Hypothalamus (tissue), 51 donors: ENCODE measurements at places on chromosomes 13 and 19.

DNA sequence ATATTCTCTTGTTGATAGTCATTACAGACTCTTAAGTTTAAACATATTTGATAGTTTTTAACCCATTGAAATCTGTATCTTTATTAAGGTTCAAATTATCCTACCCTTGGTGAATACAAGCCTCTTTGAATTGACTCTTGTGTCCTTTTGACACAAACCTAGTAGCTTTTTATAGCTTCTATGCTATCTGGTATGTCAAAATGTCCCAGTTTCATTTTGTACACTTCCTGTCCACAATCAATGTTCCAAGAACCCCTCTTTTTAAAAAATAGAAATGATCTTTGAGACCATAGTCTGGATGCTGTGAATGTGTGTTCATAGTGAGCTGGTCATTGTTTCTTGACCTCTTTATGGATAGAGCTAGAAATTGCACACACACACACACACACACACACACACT is 39.2 kb upstream of the FGF14 start:
- no peak for DNase-seq

GRCh38 chr19:40217027-40217810 is 965 bp downstream of the TTC9B start:
- no peak for DNase-seq

DNA sequence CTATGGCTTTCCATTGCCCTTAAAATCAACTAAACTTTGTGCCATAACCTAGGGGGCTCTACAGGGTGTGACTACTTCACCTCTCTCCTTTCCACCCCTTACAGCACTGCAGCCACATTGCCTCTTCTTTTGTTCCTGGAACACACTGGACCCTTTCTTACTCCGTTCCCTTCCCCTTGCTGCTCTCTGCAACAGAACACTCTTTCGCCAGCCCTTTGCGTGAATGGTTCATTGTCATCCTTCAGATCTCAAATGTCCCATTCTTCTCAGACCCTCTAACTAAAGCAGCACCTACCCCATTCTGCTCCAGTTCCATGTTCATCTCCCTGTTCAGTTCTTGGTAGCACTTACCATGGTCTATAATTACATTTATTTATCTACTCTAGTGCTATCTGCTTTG is 208.3 kb downstream of the OXGR1 start:
- DNase-seq: no peak

DNA sequence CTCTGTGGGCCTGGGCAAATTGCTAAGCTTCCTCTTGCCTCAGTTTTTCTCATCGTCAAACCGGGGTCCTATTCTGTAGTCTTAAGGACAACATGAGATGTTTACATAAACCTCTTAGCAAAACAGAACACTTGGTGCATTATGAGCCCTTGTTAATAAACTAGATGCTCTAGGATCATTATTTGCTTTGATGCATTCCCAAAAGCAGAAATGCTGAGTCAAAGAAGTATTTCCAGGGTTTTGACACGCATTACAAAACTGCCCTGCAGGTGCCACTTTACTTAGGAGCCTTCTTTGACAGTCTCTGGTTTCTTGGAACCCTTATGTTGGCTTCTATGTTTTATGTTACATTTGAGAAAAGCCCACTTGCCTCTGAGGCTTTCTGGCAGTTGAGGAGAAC is 12.1 kb downstream of the AKAP11 start:
- no peak for DNase-seq

DNA sequence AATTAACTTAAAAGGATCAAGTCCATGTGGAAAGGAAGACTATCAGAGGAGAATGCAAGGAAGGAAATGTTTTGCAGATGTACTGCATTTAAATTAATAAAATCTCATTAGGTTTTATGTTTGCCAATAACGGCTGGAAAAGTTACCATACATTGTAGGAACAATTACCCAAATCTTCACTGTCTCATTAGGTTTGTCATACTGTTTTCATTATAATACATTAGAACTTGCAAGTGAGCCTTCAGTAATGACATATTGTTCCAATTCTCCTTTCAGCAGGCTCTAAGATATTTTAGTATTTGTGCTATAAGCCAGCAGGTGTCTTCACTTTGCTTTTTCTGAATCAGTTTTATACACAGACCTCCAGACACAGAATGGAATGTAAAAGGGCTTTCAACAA is 661.6 kb upstream of the KLHL1 start:
- no peak for DNase-seq

DNA sequence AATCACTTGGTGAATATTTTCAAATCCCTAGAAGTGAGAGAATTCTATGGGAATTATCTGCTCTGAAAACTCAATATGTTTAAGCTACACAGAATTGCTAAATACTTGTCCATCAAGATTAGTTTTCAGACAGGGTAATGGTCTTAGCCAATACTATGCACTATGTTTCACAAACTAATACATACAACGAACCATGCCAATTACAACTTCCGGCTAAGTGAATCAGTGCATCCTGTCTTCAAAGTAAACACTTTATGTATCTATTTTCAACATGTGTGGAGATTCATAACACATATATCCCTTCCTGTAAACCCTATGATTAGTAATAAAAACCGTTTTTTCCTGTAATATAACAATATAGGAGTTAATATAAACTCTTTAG is 181.5 kb downstream of the POSTN start:
- DNase-seq: no peak

DNA sequence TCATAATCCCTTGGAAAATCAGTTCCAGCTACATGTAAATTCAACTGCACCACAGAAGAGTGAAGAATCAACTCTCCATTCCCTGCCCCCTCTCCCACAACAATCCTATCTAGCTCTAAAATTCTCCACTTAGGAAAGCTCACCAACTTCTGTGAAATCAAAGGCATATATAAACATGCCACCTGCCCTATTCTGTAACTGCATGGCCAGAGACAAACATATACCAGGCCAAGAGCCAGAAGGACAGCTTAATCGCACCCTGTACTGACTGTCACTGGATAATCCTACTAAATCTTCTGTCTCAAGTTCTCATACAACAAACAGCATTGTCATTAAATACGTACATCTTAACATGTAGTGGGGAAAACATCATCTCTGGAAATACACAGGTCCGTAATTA is 58.2 kb upstream of the EEF1AKMT1 start:
- DNase-seq: no peak

GRCh38 chr19:48770266-48770665 is 14.9 kb downstream of the FGF21 start:
- DNase-seq: no peak

- DNase-seq: no peak
Measured at GRCh38 chr13:25733001-25733491, 318.8 kb downstream of the SHISA2 start.

- no peak for DNase-seq
Measured at GRCh38 chr19:33348301-33349010, 25.1 kb upstream of the CEBPG start.

GRCh38 chr19:3119071-3119595 is 16.7 kb upstream of the GNA15 start:
- no peak for DNase-seq

- DNase-seq: no peak
Measured at GRCh38 chr13:75399168-75399878, 82.6 kb downstream of the TBC1D4 start.

DNA sequence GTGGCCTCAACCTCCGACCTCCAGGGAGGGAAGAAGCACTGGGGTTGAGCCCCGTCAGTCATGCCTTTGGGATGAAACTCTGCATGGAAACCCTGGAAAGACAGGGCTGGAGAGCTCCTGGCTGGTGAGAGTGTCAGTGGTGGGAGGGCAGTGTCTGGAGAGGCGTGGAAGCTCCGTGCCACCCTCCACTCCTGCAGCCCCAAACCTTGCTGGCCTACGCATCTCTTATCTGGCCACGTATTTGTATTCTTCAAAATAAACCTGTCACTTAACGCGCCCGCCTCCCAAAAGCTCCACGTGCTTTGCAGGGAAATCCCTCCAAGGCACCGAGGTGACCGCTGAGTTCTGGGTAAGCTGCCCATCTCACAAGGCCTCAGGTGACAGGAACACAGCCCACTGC is 84.3 kb downstream of the TEX29 start:
- DNase-seq: no peak

DNA sequence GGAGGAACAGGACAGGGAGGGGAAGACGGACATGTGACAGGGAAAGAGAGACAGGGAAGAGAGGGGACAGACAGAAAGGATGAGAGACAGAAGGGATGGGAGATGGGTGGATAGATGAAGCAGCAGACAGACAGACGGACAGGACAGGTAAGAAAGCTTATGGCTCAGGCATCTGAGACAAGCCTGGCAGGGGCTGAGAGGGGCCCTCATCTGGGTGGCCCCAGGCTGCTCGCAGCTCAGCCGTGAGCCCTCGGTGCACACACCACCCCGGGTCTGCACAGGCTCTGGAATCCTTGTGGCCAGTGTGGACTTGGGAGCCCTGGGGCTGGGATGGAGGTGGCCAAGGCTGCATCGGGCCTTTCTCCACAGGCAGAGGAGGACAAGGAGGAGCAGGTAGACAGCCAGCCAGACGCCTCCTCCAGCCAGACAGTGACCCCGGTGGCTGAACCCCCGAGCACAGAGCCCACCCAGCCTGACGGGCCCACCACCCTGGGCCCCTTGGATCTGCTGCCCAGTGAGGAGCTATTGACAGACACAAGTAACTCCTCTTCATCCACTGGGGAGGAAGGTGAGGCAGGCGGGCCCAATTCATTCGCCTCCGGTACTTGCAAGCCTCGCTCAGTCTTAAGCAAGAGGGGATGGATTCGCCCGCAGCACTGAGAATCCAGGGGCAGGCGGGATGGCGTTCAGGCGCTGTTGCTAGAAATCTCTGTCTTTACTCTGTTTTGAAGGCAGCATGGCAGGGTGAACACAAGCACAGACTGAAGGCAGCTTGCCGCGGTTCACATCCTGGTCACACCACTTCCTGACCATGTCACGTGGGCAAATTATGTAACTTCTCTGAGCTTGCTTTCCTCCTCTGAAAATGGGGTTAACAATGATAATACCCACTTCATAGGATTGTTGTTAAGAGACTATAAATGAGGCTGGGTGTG is 14.0 kb downstream of the GRAMD1A start:
- DNase-seq: peak; percentile 13

GRCh38 chr13:48578516-48579164 is 45.8 kb upstream of the RCBTB2 start:
- DNase-seq: no peak

- no peak for DNase-seq
Measured at GRCh38 chr19:46772170-46773017, 16.0 kb downstream of the SLC1A5 start.

- DNase-seq: no peak
Measured at GRCh38 chr13:112241288-112241687, 134.9 kb upstream of the SPACA7 start.

GRCh38 chr13:40790154-40790616 is 774 bp downstream of the SLC25A15 start:
- DNase-seq: no peak

DNA sequence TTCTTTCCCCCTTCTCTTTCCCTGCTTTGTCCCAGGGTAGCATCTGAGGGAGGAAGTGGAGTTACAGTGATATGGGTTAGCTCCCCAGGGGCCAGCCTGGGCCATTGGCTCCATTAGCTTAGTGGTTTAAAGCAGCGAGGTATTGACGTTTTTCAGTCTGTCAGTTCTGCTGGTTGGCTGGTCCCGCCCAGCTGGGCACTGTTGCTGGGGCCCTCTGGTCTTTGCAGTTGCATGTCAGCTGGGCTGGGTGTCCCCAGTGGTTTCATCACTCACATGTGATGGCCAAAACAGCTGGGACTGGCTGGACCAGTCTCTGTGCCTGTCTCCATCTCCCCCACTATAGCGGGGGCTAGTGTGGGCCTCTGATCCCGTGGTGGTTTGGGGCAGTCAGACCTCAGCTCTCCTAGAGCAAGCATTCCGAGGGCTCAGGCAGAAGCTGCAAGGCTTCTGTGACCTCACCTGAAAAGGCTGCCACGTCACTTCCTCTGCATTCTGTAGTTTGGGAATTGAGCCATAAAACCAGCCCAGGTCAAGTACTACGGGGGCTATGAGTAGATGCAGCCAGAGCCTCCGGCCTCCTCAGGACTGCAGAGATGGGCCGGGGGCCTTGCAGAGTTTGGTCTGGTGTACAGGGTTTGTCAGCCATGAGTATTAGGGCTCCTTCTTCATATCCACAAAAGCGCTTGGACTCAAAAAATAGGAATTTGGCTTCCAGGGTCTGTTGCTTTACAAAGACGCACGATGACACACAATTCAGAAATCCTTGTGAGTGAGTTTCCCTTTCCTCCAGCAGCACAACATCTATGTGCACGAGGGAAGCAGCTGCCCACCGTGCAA is 30.0 kb downstream of the TSSK6 start:
- no peak for DNase-seq

GRCh38 chr19:5957170-5957569 is 20.8 kb downstream of the RANBP3 start:
- no peak for DNase-seq

GRCh38 chr19:12794971-12795381 is 3.7 kb downstream of the JUNB start:
- no peak for DNase-seq

- DNase-seq: no peak
Measured at GRCh38 chr19:30349131-30349730, 23.0 kb upstream of the ZNF536 start.

- no peak for DNase-seq
Measured at GRCh38 chr19:14459703-14460102, 15.5 kb downstream of the PTGER1 start.

DNA sequence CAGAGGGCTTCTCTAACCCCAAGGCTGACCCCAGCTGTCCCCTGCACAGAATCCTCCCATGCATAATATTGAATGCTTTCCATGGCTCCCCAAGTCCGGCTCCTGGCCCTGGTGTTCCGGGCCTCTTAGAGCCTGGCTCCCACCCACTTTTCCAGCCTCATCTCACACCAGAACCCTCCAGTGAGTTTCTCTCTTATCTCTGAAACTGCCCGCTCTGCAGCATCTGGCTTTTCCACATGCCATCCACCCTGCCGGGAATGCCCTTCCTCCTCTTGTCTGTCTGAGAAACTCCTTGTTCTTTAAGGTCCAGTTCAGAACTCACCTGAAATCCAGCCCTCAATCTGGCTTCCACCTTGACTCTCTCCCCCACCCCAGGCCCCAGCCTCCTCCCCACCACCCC is 6.8 kb downstream of the SYNGR4 start:
- no peak for DNase-seq

- no peak for DNase-seq
Measured at GRCh38 chr13:47790755-47791154, 210.3 kb downstream of the SUCLA2 start.
